ENCODE measurements at places on chromosomes 6 and 20.

DNA sequence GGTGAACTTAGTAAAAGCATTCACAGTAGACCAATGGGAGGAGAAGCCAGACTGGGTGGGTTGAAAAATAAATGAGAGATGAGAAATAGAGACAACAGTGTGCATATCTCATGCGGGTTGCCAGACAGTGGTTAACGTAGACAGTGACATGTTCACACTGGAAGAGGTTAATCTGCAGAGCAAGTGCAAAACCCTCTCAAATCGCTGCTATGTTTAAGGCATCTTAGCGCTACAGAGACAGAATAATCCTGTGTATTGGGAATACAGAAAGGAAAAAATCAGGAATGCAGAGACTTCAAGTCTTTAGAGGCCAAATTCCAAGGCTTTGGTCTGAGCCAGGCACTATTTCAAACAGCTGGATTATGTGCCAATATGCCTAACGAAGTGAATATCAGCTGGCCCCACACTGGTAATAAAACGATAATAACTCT, 107.1 kb downstream of the TSHZ2 start:
- no peak for DNase-seq
- H3K4me1 ChIP-seq = no peaks in the 10 kb centered on the region
- no peak overlapping the region for H3K4me3 ChIP-seq
- H3K36me3 ChIP-seq = no peaks in the 10 kb centered on the region
- no peak overlapping the region for H3K27ac ChIP-seq
- H3K27me3 ChIP-seq = 0 out of 2 replicates have a peak, but pooled peaks cover 3% of the 10 kb centered on the region

DNA sequence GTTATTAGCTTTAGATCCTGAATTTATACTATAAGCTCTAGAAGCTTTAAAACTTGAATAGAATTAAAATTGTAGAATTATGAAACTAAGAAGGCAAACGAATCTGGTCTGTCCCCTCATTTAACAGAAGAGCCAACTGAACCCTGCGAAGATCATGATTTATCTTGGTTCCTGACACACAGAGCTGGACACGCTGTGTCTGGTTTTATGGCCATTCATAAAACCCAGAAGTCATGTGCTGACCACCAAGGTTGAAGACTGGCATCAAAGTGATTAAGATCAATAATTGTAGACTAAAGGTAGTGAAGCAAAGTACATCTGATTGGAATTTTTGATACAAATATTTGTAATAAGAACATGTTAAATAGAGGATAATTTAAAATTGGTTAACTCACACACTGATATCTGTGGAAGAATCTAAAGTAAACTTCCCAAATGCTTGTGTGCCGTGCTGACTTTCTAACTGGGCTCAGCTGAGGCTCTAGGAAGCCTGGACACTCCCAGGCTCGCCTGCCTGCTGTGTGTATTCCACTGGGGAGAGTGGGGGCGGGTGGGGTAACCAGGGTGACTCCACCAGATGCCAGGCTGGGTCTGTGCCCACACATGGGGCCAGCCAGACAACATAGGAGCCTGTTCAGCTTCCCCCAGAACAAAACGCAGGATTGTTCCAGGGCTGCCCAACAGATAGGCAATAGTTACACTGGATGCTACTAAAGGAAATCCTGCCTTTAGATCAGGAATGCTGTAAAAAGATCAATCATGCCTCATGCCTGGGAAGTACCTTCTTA, 42.1 kb upstream of the SLC22A3 start:
- no peak overlapping the region for H3K4me3 ChIP-seq
- no peaks in the 10 kb centered on the region for H3K4me1 ChIP-seq
- DNase-seq = no peak
- H3K27ac ChIP-seq = no peak overlapping the region

DNA sequence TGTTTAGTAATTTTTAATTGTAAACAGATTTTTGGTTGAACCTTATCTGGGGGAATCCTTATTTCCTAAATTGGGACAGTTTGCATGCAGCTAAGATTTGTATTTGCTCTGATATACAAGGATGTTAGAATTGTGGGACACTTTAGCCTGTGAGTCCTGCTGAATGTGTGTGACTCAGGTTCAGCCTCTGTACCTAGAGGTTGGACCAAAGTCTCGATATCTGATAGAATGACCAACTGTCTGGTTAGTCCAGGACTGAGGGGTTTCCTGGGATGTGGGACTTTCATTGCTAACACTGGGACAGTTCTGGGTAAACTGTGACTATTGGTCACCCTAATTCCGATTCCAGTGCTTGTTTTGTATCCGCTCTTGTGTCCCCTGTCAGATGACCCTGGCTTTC, 20.2 kb upstream of the TULP4 start:
- peaks cover 2% of the 10 kb centered on the region for H3K36me3 ChIP-seq
- H3K27ac ChIP-seq = peak overlapping the region; percentile 20
- H3K4me1 ChIP-seq = peaks cover 30% of the 10 kb centered on the region
- no peak for DNase-seq
- no peak overlapping the region for H3K4me3 ChIP-seq

GRCh38 chr6:25013246-25013645, 77.5 kb upstream of the RIPOR2 start:
- H3K4me3 ChIP-seq = no peak overlapping the region
- H3K27me3 ChIP-seq = no peaks in the 10 kb centered on the region
- H3K27ac ChIP-seq = no peak overlapping the region
- DNase-seq = no peak
- peaks cover 5% of the 10 kb centered on the region for H3K4me1 ChIP-seq

DNA sequence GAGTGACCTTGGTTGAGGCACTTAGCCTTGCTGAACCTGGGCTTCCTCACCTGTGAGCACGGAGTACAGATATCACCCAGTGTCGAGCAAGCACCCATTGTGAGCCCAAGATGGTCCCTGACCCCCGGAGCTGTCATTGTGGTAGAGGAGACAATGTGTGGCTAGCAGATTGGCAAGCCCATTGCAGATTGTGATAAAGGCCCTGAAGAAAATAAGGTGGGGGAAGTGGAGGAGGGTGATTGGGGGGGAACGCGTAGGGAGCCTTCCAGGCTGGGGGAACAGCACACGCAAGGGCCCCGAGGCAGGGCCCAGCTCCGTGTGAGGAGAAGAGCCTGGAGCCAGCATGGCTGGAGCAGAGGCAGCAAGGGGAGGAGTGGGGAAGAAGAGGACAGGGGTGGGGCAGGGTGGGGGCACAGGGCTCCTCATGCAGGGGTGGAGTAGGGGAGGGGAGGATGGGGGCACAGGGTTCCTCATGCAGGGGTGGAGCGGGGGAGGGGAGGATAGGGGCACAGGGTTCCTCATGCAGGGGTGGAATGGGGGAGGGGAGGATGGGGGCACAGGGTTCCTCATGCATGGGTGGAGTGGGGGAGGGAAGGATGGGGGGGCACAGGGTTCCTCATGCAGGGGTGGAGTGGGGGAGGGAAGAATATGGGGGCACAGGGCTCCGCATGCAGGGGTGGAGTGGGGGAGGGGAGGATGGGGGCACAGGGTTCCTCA, 7.0 kb downstream of the CEBPB start:
- H3K27me3 ChIP-seq = no peaks in the 10 kb centered on the region
- DNase-seq = no peak
- H3K4me1 ChIP-seq = peaks cover 7% of the 10 kb centered on the region
- H3K4me3 ChIP-seq = no peak overlapping the region
- H3K36me3 ChIP-seq = no peaks in the 10 kb centered on the region

GRCh38 chr6:169406804-169407203, 153.2 kb upstream of the THBS2 start:
- H3K4me1 ChIP-seq = no peaks in the 10 kb centered on the region
- no peak for DNase-seq
- H3K36me3 ChIP-seq = no peaks in the 10 kb centered on the region
- no peak overlapping the region for H3K27ac ChIP-seq

GRCh38 chr6:97214671-97215070, 68.3 kb downstream of the MMS22L start:
- DNase-seq = no peak
- H3K4me3 ChIP-seq = no peak overlapping the region
- H3K27me3 ChIP-seq = no peaks in the 10 kb centered on the region
- no peak overlapping the region for H3K27ac ChIP-seq
- no peaks in the 10 kb centered on the region for H3K4me1 ChIP-seq

- no peak overlapping the region for H3K27ac ChIP-seq
- DNase-seq = no peak
- no peaks in the 10 kb centered on the region for H3K36me3 ChIP-seq
- no peaks in the 10 kb centered on the region for H3K27me3 ChIP-seq
Measured at GRCh38 chr6:27531772-27532459, 59.0 kb upstream of the ZNF184 start.

DNA sequence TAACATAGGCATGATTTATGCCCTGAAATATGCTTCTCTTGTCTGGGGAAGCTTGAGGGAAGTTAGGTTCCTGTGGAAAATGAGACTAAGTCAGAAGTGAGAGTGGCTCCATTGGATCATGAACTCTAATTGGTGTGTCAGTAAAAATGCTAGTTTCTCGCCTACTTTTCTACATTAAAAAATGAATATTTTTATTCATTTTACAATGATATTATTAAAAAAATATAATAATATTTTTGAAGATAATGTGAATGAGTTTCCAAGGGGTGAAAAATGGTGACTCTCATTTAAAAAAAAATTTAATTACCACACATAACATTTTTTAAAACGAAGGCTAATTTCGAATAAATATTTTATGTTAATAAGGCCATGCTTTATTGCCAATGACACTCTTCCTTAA, 84.2 kb downstream of the HIVEP1 start:
- no peaks in the 10 kb centered on the region for H3K27me3 ChIP-seq
- no peak for DNase-seq
- no peak overlapping the region for H3K27ac ChIP-seq
- peaks cover 3% of the 10 kb centered on the region for H3K36me3 ChIP-seq
- H3K4me3 ChIP-seq = no peak overlapping the region
